ENCODE measurements at places on chromosomes 11 and 22.

- DNase-seq: no peak
Observed at GRCh38 chr11:129287920-129288319, 87.7 kb upstream of the BARX2 start.

DNA sequence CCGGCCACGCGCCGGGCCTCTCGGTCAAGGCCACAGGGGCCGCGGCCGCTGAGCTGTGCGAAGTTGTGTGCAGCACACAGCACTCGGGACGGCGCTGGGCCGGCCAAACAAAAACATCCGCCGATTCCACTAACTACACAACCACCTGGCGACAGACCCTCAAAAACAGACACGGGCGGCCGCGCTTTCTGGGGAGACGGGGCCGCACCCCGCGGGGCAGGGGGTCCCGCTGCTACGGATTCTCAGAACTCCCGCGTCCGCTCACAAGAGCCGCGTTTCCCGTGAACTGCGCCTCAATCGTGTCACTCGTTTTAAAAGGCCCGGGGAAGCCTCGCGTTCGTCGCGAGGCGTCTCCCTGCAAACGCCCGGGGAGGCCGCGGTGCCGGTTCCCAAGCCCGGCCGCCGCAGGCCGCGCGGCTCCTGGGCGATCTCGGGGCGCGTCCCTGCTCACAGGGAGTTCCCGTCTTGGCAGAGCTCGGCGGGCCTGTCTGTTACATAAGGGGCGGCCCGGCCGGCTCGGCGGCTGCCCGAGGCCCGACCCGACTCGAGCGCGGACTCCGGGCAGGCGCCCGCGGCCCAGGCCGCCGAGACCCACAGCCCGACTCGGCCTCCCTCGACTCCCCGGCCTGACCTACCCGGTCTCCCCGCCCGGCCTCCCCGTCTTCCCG, 936 bp downstream of the BRD1 start:
- DNase-seq: peak; percentile 65

- DNase-seq: peak; percentile 8
Observed at GRCh38 chr11:117314840-117315239, 1.2 kb downstream of the BACE1 start.

DNA sequence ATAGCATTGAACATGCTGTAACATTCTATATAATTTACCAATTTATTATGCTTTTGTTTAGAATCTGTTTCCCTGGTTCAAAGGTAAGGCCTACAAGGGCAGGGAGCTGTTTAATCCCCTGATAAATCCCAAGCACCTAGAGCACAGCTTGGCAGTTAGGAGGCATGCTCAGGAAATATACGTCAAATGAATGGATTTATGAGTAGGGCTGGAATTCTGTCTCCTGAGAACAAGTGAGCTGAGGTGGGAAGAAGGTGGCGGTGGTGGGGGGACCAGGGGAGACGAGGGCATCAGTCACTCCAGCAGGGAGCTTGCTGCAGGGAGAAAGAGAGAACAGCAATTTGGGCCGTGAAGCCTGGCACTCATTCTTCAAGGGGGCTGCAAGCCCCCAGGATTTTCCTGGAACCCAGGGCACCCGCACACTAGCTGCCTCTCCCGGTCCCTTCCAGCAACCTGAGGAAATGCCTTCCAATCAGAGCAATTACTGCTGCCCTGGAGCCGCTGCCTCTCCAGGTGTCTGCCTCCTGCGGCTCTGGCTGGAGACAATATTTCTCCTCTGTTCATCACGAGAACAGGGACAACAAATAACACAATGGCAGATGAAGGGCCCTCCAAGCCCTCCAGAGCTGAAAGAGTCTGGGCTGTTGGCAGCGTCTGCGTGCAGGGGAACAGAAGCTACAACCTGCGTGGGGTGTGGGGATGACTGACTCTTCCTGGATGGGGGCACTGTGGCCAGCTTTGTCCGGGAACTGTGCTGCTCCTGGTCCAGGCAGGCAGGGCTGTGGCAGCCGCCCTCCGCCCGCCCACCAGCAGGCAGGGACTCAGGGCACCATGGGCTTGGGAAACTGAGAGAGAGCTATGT, 233.4 kb downstream of the ST3GAL4 start:
- DNase-seq: no peak

GRCh38 chr22:46453829-46454503, 83.5 kb downstream of the CELSR1 start:
- DNase-seq: no peak

GRCh38 chr11:9803685-9804418, 140.0 kb downstream of the SWAP70 start:
- DNase-seq: no peak

GRCh38 chr11:101686514-101686913, 102.7 kb upstream of the TRPC6 start:
- DNase-seq: no peak

DNA sequence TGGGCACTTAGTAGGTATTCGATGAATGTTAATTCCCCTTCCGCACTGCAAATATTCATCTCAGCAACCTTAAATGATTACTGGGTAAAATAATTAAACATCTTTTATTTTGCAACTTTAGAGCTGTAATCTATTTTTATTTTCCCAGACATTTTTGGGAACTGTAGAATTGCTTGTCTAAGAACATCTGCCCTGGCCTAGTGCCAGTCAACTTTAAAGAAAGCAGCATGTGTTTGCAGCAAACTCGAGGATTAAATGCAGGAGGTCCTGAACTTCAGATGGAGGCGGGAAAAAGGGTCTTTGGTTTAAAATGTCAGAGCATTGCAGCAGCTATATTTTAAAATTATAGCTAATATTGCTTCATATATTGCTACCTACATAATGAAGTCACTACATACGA, 190.0 kb downstream of the PGR start:
- DNase-seq: no peak

DNA sequence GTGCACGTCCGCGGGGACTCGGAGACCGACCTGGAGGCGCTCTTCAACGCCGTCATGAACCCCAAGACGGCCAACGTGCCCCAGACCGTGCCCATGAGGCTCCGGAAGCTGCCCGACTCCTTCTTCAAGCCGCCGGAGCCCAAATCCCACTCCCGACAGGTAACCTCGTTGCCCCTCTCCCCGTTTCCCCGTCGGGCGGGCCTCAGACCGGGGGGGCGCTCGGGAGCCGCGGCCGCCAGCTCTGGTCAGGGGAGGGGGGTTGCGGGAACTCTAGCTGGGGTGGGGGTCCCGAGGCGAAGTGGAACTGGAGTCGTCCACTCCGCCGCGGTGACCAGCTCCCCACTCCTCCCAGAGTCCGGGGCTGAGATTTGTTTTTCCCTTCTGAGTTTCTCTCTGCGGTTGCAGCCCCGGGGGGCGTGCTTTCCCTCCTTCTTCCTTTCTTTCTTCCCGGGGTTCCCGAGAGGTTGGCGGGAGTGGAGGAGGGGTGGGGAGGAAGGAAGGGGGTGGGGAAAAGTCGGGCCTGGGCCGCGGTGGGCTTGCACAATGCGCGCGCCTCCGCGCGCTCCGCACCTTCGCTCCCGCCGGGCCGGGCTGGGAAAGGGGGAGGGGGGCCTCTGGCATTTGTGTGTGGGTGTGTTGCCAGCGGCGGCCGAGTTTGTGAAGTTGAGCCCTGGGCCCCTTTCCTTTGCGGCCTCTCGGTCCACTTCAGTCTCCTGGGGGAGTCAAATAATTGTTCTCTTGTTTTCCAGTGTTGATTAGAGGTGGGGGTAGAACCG, 952 bp downstream of the YAP1 start:
- DNase-seq: no peak

DNA sequence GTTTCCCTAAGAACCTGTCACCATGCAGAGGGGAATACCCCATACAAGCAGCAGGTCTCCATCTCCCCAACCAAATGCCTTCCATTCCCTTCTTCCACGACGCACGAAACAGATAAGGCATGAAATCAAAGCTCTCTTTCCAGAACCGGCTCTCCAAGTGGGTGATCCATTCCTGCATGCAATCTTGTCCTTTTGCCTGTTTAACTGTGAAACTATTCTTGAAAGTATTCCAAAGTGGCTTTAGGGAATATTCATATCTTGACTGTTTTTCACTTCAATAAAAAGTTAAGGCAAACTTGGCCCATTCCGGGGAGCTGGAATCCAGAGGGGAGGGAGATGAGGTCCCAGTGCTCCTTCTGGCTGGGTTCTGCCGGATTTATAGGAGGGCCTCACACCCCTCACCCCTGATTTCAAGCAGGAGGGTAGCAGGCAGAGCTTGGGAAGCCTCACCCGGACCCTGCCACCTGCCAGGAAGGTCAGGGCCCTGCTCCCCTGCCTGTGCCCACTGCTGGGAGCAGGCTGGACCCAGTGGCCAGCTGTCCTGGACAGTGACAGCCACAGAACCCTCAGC, 60.9 kb downstream of the SCGB1A1 start:
- no peak for DNase-seq
